ENCODE measurements at places on chromosomes 2 and 18.

GRCh38 chr2:36680012-36680411, 16.5 kb upstream of the VIT start:
- DNase-seq = no peak

GRCh38 chr2:74439803-74440377, 1.8 kb downstream of the RTKN start:
- DNase-seq = peak; percentile 45

- DNase-seq = no peak
These were observed 50.5 kb downstream of the MAPK4 start for GRCh38 chr18:50610349-50610748.

- DNase-seq = no peak
These were observed 358.2 kb upstream of the UBE2E3 start for GRCh38 chr2:180621941-180622918.

DNA sequence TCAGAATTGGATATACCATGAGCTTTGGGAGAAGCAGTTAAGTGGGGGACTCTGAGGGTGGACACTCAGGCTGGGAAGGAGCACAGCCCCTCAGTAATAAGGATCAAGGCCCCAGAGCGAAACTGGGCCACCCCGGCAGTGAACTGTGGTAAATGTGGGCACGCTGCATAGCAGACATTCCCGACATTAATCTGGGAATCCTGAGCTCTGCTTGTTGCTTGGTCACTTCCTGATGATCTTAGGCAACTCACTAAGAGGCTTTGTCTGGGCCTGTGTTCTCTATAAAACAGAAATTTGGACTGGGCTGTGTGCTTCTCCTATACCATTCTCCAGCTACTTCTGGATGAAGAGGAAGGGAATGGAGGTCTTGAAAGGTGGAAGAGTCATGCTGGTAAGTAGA, 4.8 kb downstream of the TGFBRAP1 start:
- no peak for DNase-seq

DNA sequence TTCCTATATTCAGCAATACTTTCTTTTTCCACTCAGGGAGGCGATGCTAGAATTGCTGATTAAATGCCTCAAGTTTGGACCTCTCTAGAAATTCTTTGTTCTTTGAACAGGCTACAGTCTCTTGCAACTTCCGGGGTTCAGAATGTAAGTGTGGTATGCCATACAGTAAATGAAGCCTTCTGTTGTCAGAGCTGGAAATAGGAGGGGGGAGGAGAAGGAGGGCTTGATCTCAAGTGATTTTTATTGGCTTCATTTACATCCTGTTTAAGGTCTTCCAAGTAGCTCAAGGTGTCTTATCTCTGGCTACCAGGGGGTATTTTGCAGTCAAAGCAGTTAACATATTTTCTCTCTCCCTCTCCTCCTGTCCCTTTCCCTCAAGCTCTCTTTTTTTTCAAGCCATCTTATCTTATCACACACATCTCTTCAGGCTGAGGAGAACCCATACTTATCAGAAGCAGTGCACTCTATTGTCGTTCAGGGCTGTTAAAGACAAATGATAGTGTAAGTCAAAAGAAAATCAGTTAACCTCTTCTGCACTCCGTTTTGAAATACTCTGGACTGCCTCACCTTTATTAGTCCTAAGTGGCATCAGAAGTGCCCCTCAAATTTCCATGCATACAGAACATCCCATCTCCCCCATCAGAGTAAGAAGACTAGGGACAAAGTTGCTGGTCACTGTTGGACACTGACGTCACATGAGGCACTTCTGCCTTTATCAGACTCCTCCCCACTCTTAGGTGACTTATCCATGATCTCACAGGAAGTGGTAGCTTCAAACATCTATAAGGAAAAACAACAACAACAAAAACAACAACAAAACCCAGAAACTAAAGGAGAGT, 112.2 kb downstream of the ZNF521 start:
- no peak for DNase-seq

DNA sequence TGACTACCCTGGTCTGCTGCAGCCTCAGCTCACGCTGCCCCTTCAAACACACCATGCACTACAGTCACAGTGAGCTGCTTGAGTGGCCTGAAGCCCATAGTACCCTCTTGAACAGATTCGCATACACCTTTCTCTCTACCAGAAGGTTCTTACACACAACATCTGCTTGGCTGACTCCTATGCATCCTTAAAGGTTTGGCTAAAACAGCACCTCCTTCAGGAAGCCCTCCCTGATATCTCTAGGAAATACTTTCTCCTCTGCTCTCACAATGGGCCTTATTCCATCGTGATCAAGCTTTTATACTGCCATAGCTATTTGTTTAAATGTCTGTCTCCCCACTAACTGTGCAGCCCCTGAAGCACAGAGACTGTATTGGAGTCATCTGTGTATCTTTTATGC, 31.5 kb downstream of the TGFBRAP1 start:
- DNase-seq = no peak

- DNase-seq = no peak
These were observed 35.6 kb downstream of the FBLN7 start for GRCh38 chr2:112173646-112174319.

DNA sequence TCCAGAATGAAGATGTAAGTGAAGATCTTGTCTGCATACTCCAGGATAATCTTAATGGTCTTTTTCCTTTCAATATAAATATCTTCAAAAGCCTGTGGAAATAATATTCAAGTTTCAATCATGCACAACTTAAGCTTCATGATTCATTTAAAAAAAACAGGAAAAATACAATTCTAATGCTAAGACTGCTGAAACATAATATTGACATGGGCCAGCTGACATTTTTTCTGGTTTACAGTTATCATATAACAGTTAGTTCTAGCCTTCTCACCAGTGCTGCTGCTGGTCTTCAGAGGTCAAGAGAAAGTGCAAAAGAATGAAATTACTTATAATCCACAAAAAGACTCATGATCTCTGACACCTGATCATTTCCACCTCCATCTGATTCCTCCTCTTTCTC, 110.4 kb upstream of the SCN1A start:
- DNase-seq = no peak

- no peak for DNase-seq
These were observed 42.5 kb downstream of the TANC1 start for GRCh38 chr2:159010963-159011362.

GRCh38 chr2:207734264-207734635, 22.8 kb downstream of the CCNYL1 start:
- DNase-seq = no peak

GRCh38 chr2:9373047-9373446, 50.3 kb downstream of the ITGB1BP1 start:
- DNase-seq = no peak

DNA sequence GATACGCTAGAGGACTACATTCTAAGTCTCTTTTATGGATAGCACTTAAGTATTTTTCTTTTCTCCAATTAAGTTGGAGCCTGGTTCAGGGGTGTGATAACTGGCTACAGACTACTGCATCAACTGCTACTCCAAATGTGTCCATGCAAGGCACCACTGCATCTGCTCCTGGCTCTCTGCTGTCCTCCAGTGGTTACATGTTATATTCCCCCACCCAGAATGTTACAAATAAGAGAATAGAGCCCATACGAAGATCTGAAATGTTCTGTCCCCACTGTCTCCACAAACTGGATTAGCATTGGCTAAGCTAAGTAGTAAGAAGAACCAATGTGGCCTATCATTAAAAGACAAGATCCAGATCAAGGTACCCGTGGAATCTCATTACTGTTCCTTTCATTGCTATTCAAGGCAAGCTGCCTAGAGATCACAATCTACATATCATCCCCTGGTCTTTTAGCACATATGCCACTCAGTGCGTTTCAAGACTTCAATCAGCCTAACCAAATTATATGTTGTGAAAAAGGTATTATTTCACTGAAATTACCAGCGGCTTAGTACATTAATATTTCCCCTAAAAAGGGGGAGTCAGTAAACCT, 308.3 kb upstream of the SLC8A1 start:
- DNase-seq = peak; percentile 21

DNA sequence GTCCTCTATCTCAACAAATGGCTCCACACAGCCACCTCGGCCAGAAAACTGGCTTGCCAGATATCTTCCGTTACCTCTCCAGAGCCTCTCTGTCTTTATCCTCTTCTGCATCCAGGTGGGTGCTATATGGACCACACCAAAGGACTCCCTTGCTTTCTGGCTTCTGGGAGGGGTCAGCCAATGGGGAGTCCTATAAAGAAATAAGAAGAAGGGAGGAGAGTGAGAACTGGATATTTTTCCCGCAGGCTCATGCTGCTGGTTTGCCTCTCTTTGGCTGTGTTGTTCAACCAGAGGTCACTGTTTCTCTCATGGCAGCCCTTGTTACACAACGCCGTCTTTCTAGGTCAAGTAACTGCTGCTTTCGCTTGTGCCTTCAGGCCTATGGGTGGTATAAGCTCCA, 72.7 kb downstream of the POLE4 start:
- DNase-seq = no peak

GRCh38 chr18:7877609-7878008, 310.5 kb downstream of the PTPRM start:
- no peak for DNase-seq

DNA sequence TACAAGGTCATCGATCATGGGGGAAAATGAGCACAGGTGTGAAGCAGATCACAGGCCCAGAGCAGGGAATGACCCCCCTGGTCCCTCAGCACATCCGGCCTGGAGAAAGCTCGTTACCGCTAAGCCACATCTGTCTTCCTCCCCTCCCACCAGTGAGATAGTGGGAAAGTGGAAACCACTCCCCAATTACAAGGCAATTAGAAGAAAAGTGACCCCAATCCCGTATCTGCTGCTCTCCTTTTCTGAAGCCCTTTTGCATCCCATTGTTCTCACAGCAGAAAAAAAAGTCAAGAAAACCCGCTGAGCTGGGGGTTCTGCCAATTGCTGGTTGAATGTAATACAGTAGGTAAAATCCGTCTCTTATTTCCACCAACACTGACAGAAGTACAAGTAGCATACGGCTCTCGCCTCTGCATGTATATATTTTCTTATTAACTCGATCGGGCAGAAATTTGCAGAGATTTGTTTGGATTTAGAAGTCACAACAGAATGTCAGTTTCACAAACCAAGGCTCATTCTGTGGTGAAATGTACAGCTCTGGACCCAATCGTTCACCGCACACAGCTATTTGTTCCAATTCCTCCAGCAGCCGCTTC, 287.0 kb downstream of the TCF4 start:
- DNase-seq = no peak

GRCh38 chr2:229300790-229301189, 29.7 kb upstream of the PID1 start:
- no peak for DNase-seq

- DNase-seq = no peak
These were observed 171.0 kb downstream of the AFF3 start for GRCh38 chr2:99971326-99971900.

GRCh38 chr2:9196637-9197036, 10.0 kb upstream of the ASAP2 start:
- DNase-seq = no peak

DNA sequence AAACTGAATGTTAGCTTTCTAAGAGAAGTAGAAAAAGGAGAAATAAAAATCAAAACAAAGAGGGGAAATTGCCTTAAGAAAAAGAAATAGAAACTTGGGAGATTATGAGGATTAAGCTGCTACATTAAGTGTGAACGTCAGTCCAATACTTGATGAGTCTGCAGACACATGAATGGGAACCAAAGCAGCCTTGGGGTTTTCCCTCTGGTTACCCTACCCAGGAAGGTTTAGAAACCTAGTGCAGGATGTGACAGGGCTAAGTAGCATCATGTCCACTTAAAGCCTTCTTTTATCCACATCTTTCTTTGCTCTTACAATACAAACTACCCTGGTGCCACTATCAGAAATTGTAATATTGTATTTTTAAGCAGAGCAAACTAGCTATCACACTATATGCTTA, 22.3 kb downstream of the SLC35F5 start:
- DNase-seq = no peak

DNA sequence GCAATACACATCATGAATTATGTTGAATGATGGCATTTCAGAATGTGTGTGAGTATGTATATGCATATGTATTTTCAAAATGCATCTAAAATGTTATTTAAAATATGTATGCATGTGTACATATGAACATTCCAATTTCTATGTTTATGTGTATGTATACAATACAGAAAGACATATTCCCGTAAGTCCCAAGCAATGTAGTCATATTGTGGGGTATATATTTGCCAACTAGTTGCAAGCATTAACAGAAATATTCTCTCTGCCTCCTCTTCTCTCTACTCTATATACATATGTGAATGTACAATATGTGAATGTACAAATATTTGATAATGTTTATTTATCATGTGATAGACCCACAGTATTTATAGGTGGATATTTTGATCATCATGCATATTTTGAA, 345.8 kb upstream of the ZEB2 start:
- no peak for DNase-seq

GRCh38 chr2:55949211-55949610, 25.6 kb upstream of the EFEMP1 start:
- no peak for DNase-seq

DNA sequence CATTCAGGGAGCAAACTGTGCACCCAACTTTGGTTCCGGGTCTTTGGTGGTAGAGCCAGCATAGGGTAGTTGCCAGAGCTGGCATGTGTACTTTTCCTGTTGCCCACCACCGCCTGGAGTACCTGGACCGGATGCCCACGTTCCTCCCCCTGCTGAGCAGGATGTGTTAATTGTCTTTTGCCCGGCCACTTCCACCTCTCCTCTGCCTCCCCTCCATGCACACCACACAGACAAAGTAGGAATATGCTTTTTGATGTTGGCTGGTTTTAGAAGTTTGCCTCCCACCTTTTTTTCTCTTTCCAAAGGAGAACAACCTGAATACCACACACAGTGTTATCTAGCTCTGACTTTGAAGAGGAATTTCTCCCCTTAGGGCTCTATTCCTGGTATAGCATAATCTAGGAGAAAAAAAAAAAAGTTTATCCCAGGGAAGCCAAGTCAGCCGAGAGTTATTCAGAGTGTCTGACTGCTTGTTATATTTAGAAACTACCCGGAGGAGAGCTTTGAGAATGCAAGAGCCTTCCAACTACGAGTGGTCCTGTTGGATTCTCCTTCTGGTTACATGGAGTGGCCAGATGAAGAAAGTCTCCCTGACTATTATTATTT, 111.9 kb downstream of the SETBP1 start:
- DNase-seq = no peak

- DNase-seq = no peak
These were observed 73.4 kb downstream of the SLC66A3 start for GRCh38 chr2:11228692-11229091.

- peak; percentile 74 for DNase-seq
These were observed 65.1 kb downstream of the MBP start for GRCh38 chr18:77067291-77068061.

DNA sequence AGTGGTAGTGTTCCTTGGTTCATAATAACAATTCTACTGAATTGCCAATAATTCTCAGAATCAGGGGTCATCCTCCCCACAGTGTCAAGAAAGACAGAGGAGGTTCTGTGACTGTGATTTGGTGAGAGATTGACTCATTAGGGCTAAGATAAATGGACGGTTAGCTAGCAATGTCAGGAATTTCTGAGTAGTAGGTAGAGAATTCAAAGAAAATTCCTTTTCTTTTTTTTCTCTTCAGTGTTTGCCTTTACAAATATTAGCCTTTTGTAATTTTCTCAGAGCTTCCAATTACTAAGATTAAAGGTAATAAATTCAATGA, 16.8 kb upstream of the CRIM1 start:
- DNase-seq = no peak

GRCh38 chr2:27000228-27000627, 29.8 kb downstream of the MAPRE3 start:
- no peak for DNase-seq
